ENCODE measurements at places on chromosomes 3 and 15.
A peak's percentile ranks its signal among the peaks of the same experiment; 100 is the strongest.

DNA sequence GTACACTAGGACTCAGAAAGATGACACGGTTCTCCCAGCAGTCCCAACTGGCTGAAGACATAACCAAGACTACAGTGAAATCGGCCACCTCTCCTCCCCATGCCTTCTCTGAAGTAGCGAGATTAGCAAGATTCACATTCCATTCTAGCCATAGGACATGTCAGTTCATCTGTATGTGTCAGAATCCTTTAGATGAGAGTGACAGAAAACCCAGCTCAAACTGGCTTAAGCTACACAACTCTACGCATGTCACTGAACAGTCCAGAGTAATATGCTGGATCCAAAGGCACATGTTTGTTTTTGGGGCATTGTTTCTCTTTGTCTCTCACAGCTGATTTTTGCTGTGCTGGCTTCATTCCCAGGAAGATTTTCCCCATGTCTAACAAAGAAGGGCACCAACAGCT, 75.8 kb downstream of the RARB start:
- no peak for DNase-seq

- no peak for DNase-seq
These were observed 986.6 kb downstream of the ZPLD1 start for GRCh38 chr3:103421460-103421859.

DNA sequence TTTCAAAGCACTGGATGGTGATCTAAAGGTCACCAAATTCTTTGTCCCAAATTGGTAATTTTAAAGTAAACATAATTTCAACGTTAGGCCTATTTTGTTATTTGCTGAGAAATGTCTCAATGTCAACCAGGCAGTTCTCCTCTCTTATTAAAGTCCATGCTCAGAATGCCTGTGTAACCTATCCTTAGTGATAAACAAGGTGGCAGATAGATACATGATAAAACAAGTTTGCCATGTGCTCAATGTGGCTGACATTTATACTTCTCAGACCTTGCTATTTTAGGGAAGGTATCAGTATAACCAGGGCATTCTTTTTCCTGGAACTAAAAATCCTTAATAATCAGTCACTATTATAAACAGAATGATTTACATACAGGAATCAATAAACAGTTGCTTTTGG, 8.5 kb downstream of the MBNL1 start:
- DNase-seq, result no peak

DNA sequence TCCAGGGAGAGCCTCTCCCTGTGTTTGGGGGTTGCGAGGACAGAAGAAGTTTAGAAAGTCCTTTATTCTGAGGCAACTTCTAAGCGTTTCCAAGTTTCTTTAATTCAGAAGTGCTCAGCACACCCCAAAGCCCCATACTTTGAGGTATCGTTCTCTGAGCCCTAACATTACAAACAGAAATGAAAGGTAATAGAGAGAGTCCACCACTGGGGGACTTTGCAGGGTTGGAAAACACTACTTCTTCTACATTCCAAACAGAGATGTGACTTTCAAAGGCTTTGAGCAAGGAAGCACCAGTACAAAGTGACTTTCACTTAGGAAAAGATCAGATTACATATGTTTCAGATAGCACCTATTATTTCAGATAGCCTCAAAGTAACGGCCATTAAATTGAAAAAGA, 6.2 kb upstream of the ZNF280D start:
- no peak for DNase-seq

DNA sequence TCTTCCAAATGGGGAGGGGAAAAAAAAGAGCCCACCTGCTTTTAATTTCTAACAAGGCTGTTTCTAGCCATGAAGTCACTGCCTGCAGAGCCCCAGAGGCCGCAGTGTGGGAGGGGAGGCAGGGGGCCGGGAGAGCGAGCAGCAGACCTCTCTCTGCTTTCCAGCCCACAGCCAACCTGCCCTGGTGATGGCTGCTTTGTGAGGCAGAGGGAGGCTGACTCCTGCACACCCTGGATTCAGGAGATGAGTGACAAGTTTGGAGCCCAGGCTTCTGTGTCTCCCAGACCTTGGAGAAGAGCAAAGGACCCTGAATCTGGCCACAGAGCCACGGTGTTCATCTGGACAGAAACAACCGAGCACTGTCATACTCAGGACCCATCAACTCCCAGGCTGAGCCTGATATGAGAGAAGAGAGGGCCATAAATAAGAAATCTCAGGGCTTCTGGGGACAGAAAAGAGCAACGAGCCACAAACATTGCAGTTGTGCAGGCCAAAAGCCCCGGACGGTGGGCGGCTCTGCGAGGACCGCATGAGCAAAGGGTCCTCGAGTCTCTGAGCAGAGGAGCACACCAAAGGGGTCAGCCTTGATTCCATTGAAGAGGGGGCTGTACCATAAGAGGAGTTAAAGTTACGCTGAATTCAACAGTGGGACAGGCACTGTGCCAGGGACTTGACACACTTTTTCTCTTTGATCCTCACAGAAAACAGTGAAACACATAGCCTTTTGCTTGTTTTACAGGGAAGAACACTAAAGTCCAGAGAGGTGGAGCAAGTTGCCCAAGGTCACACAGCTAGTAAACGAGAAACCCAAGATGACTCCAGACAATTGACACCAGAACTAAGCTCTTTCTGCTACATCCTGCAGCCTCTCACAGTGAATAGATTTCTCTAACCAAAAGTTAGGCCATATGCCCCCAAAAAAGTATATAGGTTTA, 97.2 kb downstream of the SEMA5B start:
- peak; percentile 56 for DNase-seq

DNA sequence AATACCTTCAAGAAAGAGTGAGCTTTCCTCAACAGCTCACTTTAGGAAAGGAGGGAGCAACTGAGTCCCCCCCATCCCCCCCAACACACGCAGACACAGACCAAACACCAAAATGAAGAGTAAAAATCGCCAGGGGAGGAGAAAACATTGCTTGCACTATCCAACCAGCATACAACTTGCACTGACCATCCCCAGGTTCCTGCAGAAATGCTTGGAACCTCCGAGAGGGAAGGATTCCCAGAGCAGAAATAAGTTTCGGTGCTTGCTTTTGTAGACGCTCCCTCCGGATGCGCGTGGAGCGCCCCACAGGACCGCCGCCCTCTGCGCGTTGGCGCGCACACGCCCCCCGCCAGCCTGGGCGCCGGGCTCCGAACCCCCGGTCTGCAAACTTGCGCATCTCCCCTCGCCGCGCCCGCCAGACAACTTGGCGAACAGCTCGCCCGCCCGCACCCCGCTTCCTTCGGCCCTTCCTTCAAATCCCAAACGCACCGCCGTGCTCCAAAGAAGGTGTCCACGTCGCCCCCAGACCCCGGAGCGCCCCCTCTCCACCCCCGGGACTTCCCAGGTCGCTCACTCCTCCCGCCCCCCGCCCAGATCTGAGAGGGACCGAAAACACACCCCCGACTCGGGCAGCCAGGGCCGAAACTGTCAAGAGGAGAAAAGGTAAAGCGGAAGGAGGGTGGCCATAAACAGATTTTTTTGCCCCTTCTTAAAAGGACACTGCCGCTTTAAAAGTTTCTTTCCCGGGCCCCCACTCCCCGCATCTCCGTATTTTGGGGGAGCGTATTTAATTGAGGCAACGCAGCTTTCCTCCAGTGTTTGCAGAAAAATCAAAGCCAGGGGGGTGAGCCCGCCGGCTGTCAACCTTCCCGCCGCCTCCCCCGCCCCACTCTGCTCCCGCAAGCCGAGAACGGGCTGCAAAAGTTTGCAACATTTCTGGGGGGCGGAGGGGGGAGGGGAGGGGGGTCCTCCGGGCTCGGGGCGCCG, 859 bp downstream of the RORA start:
- DNase-seq, result peak; percentile 33

- DNase-seq, result no peak
These were observed 31.3 kb upstream of the GATM start for GRCh38 chr15:45409596-45409995.

- DNase-seq, result no peak
These were observed 5.6 kb upstream of the CCR9 start for GRCh38 chr3:45880725-45881077.

DNA sequence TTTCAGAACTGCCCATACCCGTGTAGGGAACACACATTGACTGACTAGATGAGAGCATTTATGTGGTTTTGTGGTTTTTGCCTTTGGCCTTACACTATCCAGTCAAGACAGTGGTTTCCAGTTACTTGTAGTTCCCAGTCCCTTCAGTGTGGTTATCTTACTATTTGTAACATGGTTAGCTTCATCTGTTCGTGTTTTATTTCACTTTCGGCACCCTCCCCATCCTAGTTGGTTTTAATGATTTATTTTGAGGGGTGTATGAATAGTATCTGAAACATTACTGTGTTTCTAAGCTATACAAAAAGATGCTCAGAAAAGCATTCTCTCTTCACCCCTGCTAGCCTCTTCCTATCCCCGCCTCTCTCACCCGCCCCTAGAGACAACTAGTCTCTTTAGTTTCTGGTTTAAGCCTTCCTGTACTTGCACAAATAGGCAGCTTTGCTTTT, 14.1 kb downstream of the LYSMD4 start:
- no peak for DNase-seq

GRCh38 chr3:132789959-132790358, 67.8 kb upstream of the NPHP3 start:
- DNase-seq, result no peak

- DNase-seq, result no peak
These were observed 10.7 kb downstream of the TMC3 start for GRCh38 chr15:81363276-81363675.
